ENCODE measurements at places on chromosomes 5 and 9. TPM values are rescaled to one million over a fixed set of nuclear protein-coding genes. Genes with fewer than 3 reads are reported as not detected.

Gene PCDHB13
- total RNA-seq, result 7.1 TPM

Gene CARD9
- 0.41 TPM for total RNA-seq

Gene COL23A1
- total RNA-seq, result 75.2 TPM

DNA sequence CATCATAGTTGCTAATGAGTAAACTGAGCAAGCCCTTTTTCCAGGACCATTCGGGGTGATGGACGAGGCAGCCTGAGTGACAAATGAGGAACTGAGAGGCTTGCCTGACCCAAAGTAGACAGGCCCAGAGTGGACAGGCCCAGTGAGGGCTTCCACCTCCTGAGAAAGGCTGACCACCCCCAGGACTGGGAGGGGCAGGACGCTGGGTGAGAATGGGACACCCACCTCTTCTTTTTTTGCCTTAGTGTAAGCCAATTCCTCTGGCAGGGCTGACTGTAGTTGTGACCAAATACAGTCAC, 68.3 kb downstream of the MACROH2A1 start:
- no peak for DNase-seq
